ENCODE measurements at places on chromosomes 11 and 22.

DNA sequence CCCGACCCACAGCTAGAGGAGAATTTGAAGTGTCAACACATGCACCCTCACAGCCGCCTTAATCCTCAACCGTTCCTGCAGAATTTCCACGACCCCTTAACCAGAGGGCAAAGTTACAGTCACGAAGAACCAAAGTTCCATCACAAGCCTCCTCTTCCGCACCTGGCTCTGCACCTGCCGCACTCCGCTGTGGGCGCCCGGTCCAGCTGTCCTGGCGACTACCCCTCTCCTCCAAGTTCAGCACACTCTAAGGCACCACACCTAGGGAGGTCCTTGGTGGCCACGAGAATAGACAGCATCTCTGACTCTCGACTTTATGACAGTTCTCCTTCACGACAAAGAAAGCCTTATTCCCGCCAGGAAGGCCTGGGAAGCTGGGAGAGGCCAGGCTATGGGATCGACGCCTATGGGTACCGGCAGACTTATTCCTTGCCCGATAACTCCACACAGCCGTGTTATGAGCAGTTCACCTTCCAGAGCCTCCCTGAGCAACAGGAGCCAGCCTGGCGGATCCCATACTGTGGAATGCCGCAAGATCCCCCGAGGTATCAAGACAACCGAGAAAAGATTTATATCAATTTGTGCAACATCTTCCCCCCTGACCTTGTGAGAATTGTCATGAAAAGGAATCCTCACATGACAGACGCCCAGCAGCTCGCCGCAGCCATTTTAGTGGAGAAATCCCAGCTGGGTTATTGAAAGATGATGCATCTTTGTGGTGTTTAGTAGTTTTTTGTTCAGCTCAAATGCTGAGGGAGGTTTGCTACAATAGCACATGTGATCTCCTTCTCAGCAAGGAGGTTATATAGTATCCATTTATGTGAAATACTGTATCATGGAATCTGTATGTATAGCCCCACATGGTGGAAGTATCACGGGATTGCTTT lies 72.1 kb downstream of the ZC3H12C start:
- DNase-seq, result no peak

DNA sequence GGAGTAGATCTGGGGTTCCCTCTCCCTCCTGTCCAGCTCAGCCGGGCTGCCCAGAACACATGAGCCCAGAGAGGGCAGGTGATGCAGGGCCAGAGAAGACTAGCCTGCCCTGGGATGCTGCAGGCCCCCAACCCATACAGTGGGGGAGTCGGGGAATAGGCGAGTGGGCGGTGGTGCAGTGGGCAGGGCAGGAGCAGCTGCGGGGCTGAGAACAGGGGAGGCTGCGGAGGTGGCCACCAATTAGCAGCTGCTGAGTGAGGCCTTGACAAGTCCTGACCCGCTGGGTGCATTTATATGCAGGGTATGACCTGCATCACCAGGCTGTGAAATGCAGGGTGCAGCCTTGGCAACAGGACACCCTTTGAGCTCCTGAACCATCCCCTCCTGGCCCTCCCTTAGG lies 43.1 kb downstream of the NFAM1 start:
- DNase-seq, result no peak

- DNase-seq, result peak; percentile 64
These were observed 8.0 kb downstream of the TMEM86A start for GRCh38 chr11:18706330-18707243.

- DNase-seq, result peak; percentile 66
These were observed 473 bp downstream of the FNBP4 start for GRCh38 chr11:47766509-47767227.

DNA sequence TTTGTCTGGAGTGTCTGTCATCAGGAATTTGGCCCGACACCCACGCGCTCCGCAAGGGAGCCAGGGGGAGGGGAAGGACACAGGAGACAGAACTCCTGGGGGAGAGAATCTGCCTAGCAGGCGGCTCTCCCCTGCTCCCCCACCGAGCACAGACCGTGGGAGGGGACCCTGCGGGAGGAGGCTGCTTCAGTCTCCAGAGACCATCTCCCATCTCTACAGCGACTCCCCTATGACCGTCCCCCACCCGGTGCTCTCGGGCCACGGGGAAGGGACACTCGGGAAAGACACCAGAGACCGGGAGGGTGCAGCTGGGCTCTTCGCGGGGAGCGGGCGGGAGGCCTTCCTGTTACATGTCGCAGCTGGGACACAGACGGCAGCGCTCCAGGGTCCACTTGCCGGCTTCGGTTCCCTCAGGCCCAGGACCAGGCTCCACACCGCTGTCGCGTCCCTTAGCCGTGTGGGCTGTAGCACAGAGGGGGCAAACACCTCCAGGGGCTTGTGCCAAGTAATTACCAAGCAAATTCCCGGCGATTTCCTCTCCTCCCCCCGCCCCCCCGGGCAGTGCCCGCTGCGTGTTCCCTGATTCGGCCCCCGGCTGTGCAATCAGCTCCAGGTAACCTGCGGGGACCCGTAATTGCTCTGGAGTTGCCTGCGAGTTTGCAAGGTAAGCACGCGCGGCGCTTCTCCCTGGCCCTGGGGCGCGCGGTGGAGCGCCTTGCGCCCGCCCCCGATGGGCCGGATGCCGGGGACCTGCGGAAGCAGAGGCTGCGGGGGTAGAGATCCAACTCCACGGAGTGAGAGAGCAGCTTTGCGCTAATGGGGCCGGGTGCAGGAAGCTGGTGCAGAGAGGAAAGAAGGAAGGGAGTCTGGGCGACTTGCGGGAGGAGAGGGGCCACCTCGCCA lies 155.1 kb upstream of the CADM1 start:
- peak; percentile 54 for DNase-seq

DNA sequence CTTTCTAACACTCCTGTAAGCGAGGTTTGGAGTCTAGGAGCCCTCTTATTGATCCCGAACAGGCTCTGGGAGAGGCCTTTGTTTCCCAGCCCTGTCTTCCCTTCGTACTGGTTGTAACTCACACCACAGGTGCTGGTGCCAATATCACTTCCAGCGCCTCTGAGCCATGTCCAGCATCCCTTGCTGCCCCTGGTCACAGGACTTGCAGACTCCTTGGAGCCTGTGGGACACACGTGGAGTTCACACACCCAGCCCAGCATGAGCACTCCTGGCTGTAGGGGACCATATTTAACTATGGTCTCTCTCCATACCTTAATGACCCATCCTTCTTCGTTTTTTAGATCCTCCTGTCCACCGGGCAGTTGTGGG lies 2.2 kb downstream of the ZBTB16 start:
- no peak for DNase-seq

- DNase-seq, result peak; percentile 25
These were observed 30.6 kb upstream of the TMPRSS4 start for GRCh38 chr11:118046051-118046963.

DNA sequence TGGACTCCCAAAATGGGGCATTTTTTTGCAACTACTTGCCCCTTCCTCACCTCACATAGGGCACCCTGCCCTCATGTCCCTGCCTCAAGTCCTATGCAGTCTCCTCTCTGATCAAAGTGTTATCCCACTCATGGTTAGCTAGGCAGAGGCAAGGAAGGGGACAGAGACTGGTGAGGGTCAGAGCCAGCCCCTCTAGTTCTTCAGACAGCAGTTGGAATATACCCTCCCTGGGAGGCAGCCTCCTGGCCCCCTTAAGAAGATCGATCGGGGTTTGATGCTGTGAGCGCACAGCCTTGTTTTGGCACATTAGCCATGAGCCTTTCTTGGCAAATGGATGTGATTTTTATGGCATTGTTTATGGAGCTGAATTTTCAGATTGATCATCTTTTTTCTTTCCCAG lies 436.9 kb downstream of the BUD13 start:
- no peak for DNase-seq

- no peak for DNase-seq
These were observed 160.6 kb upstream of the BDNF start for GRCh38 chr11:27860811-27861210.

DNA sequence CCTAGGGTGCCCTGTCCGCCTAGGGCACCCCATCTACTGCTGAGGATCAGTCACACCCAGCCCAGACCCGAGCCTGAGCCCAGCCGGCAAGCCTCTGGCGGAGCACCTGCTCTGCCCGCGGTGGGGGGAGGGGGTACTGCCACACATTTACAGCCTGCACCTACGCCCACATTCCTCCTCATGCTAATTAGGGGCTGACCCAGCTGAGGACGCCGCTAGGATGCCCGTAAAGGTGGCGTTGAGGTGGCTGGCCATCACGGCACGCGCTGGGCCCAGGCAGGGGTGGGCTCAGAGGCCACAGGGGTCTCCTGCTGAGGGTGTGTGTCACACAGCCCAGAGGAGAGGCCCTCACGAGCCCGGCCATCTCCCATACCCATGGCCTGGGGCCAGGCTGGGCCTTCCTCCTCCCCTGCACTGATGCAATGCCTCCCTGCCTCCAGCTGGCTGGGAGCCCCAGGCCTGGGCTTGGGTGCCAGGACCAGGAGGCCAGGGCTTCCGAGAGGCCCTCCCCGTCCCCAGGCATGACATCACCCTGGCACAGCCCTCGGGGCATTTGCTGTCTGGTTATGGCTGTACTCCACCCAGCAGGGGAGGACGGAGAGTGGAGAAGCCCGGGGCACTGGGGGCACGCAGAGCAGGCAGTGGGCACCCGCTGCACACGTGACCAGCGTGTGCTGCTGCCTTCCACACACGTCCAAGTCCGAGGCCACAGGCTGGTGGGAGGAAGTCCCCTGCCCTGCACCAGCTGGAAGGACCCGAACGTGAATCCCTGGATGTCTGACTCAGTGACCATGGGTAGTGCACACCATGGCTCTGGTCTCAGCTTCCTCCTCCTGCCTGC lies 12.7 kb downstream of the DUSP8 start:
- DNase-seq, result peak; percentile 96

DNA sequence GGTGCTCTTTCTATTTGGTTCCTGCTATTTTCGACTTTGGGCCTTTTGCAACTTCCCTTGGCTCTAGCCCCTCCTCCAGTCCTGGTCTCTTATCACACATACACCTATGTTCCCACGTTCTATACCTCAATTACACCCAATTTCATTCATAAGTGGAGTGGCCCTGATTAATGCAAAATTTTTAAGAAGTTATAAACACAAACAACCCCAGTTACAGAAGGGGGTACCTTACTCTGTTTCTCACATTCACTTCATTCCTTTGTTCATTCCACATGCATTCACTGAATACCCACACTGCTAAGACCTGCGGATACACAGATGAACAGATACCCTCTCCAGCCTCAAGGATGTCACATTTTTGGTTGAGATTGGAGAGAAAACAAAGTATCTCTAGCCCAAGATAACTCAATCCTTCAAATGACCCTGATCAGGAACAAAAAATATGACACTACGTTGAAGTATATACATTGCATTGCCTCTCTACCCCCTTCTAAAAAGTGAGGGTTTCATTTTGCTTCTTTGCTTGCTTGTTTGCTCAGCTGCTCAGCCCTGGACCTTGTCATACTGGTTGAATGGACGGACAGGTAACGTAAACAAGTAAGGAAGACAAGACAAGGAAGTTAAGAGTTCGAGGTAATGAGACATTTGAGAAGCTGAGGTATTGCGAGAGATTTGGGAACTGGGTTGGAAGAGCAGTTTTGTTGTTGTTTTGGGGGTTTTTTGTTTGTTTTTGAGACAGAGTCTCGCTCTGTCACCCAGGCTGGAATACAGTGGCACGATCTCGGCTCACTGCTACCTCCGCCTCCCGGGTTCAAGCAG lies 3.6 kb upstream of the VPS37C start:
- no peak for DNase-seq

DNA sequence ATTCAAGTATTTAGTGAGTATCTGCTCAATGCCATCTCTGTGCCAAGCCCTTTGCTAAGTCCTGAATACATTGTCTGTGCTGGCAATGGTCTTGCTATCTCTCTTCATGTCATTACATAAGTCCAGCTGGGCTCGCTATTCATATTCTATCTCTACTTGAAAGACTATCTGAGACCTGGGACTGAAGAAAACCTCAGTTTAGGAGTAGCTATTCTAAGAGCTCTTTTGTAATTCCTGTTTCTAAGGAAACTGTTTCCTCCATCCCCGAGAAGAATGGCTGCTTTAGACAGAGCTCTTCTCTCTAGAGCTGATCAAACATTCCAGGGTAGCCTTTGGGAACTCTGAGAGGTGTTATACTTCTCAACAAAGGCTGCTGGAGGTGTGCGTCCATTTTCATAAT lies 33.0 kb downstream of the SLC17A6 start:
- DNase-seq, result no peak

DNA sequence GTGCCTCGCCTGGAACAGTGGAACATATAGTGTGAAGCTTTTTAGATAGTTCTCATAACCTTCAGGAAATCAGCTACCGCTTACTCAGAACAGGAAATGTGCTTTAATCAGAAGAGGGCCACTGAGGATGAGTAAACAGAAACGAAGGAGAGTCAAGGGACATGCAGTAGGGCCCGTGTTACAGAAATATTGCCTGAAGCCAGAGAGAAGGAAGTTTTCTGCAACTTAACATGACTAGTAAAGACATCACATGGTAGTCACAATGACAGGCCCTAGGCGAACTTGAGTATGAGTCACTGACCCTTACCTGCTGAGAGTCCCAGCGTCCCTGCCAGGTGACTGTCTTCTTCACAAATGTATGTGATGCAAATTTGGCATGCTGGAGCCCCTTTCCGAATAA lies 39.4 kb downstream of the CARD18 start:
- DNase-seq, result no peak

- no peak for DNase-seq
These were observed 12.9 kb downstream of the MYEOV start for GRCh38 chr11:69306821-69307220.
